ENCODE measurements at places on chromosomes 2 and 18.

GRCh38 chr2:41949091-41949882 lies 98.5 kb upstream of the PKDCC start:
- no peak for DNase-seq
- no peaks in the 10 kb centered on the region for H3K4me1 ChIP-seq
- no peaks in the 10 kb centered on the region for H3K27me3 ChIP-seq
- H3K4me3 ChIP-seq, result no peak overlapping the region
- no peaks in the 10 kb centered on the region for H3K36me3 ChIP-seq

DNA sequence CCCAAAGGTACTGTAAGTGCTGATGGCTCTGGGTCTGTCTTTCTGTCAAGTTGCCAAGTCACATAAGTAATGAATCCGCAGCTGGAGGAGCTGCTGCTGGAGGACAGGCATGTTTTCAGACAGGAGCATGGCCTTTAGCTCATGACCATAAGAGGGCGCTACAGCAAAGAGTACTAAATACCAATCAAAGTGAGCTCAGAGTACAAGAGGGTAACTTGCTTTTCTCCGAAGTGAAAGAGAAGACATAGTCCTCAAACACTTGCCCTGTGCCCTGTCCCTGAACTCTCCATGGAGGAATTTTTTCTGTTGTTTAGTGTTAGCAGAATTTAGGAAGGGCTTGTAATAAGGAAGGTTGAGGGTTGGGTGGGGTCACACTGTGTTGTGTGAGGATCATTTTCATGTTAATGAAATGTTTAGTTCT lies 58.0 kb upstream of the EML6 start:
- H3K4me3 ChIP-seq, result no peak overlapping the region
- H3K27me3 ChIP-seq, result no peaks in the 10 kb centered on the region
- peaks cover 57% of the 10 kb centered on the region for H3K4me1 ChIP-seq

DNA sequence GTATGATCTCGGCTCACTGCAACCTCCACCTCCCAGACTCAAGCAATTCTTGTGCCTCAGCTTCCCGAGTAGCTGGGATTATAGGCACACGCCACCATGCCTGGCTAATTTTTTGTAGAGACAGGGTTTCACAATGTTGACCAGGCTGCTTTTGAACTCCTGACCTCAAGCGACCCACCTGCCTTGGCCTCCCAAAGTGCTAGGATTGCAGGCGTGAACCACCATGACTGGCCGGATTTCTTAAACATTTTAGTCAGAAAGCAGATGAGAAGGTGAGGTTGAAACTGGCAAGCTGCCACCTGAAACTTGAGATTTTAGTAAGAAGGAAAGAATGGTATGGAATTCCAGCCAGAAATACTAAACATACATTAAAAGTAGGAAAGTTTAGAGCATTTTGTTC lies 31.9 kb downstream of the KLHL23 start:
- H3K27ac ChIP-seq, result no peak overlapping the region
- H3K36me3 ChIP-seq, result no peaks in the 10 kb centered on the region
- DNase-seq, result no peak
- H3K4me3 ChIP-seq, result no peak overlapping the region
- peaks cover 9% of the 10 kb centered on the region for H3K27me3 ChIP-seq

GRCh38 chr2:227127201-227127600 lies 36.8 kb downstream of the COL4A4 start:
- H3K36me3 ChIP-seq, result no peaks in the 10 kb centered on the region
- no peaks in the 10 kb centered on the region for H3K4me1 ChIP-seq
- peaks cover 3% of the 10 kb centered on the region for H3K27me3 ChIP-seq
- H3K27ac ChIP-seq, result no peak overlapping the region

DNA sequence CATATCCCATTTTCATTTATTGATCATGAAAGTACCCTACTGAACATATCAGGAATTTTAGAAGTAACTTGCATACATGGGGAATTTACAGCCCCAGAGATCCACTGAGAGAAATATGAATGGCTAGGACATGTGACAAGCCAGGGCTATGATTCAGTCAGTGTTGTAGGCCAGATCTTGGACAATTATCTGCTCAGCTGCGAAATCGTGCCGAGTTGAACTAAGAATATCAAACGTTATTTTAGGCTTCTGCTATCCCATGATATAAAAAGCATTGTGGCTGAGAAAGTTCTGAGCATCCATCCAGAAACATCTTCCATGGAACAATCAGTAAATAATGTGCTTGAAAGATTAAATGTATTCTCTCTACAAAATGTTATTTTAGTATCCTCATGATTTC lies 85.7 kb upstream of the UNC80 start:
- no peaks in the 10 kb centered on the region for H3K27me3 ChIP-seq
- no peaks in the 10 kb centered on the region for H3K4me1 ChIP-seq
- no peak overlapping the region for H3K4me3 ChIP-seq
- no peak for DNase-seq

DNA sequence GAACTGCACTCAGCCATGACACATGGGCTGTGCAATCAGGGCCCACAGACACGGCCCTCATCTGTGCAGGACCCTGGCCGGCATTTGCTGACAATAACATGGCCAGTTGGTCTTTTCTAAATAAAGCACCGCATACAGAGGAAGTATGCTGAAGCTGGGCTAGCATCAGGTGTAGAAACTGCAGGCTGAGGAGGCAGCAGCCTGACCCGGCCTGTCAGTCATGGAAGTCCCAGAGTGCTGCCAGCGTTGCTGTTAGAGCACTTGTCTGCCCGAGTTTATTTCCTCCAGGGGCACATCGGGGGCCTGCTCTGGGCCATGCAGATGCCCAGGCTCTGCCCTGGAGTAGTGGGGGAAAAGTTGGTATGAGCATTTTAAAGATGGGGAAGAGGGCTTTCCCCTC lies 4.1 kb upstream of the PTPN18 start:
- H3K4me3 ChIP-seq, result no peak overlapping the region
- no peaks in the 10 kb centered on the region for H3K27me3 ChIP-seq
- no peak for DNase-seq
- no peak overlapping the region for H3K27ac ChIP-seq
- peaks cover 12% of the 10 kb centered on the region for H3K4me1 ChIP-seq

All from esophagus squamous epithelium (tissue), 5 donors.